Activated CD8-positive, alpha-beta T cell treated with anti-CD3 and anti-CD28 coated beads for 36 hours (primary cell): ENCODE measurements at places on chromosomes 7 and 10.
A peak's percentile ranks its signal among the peaks of the same experiment; 100 is the strongest.

DNA sequence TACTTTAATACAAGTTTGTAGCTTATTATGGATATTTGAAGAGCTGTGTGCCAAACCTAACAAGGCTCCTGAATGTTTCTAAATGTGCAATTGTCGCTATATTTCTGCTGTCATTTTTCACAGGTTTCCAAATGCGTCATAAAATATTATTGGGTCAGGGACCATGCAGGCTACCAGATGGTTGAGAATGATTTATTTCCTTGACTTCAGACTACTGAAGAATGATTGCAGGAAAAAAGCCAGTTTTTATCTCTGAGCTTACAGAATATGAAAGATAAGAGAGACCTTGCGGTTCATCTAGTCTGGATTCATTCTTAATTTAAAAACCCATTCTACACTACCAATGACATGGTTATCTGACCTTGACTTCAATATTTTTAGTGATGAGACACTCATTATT lies 55.2 kb downstream of the TSPAN12 start:
- DNase-seq = no peak

DNA sequence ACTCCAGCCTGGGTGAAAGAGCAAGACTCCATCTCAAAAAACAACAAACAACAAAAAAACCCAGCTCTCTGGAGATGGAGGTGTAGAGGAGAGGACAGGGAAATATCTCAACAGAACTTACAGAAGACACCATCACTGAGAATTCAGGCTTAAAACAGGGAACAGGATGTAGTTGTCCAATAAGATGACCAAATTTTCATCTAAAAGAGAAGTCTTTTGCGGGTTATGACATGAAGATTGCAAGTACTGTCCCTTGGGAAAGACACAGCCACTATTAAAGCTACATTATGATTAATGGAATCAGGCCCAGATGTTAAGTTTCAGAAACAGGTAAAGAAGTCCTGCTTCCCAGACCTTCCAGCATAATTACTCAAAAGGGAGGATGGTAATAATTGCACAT lies 235.2 kb upstream of the NRP1 start:
- no peak for DNase-seq

- DNase-seq = peak; percentile 4
These were observed 178.8 kb downstream of the TPK1 start for GRCh38 chr7:144656965-144657517.

DNA sequence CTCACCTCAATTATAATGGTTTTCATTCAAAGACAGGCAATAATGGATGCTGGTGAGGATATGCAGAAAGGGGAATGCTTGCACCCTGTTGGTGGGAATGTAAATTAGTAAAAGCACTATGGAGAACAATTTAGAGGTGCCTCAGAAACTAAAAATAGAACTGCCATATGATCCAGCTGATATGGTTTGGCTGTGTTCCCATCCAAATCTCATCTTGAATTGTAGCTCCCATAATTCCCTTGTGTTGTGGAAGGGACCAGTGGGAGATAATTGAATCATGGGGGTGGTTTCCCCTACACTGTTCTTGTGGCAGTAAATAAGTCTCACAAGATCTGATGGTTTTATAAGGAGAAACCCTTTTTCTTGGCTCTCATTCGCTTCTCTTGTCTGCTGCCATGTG lies 87.7 kb downstream of the TES start:
- no peak for DNase-seq

DNA sequence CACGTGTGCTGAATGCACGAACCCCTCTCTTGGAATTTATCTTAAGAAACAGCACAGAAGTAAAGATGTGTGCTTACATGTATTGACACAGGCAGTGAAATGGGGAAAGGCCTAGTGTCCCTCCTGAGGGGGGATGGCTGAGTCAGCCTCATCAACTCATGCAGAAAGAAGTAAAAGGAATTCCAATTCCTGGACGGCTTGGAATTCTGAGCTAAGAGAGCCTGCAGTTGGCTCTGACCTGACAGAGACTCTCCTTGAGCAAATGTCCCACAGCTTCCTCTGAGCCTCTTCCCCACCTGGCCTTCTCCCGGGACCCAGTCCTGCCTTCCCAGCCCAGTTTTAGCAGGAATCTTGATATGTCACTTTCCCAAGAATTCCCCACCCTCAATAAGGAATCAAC lies 542.4 kb upstream of the ADARB2 start:
- no peak for DNase-seq

- no peak for DNase-seq
These were observed 125.5 kb upstream of the SVIL start for GRCh38 chr10:29760138-29760900.

DNA sequence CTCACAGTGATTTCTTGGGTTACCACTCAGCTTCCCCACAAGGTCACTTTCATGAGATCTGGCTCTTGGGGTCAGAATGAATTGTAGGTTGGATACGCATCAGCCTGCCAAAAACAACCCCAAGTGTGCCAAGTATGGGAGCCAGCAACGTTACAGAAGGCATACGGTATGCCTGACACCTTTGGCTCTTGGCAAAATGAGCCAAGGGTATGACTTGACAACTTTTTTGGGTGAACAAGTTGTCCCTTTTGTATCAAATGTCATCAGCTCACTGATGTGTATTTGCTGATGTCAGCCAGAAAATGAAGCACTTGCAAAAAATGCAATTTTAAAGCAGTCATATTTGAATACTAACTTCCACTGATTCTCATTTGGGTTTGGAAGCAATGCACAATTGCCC lies 168.4 kb downstream of the CACNB2 start:
- no peak for DNase-seq

- no peak for DNase-seq
These were observed 100.3 kb downstream of the DOCK4 start for GRCh38 chr7:112105584-112106530.
